ENCODE measurements at places on chromosomes 5 and 9.

DNA sequence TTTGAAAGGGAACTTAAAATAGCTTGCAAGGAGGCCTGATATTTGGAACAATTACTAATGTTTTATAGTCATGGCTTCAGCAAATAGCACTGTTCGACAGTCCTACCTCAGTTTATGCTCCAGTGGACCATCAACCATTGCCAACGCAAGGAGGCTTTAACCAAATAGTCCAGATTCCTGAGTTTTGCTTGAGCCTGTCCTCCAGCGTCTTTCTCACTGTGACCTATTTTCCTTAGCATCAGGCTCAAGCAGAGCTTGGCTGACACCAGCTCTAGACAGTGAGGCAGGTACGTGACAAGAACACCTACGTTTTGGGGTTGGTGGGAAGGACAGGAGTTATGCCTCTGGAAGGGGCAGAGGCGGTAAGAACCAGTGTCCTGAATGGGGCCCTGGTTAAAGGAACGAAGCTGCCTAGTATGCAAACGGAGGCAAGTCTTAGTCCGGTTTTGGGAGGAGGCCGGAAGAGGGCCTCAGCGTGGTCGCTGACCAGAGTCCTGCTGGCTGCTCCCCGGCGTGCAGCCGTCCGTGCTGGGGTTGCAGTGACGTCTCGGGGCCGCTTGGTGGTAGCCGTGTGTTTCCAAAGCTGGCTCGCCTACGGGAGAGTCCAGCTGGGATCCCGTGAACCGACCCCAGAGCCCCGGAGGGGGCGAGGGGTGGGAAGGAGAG lies 998 bp upstream of the FGF18 start:
- peak; percentile 34 for DNase-seq

GRCh38 chr5:40106847-40107246 lies 572.9 kb upstream of the PTGER4 start:
- no peak for DNase-seq

- DNase-seq, result no peak
Observed at GRCh38 chr9:72843520-72844439, 109.1 kb downstream of the ALDH1A1 start.

DNA sequence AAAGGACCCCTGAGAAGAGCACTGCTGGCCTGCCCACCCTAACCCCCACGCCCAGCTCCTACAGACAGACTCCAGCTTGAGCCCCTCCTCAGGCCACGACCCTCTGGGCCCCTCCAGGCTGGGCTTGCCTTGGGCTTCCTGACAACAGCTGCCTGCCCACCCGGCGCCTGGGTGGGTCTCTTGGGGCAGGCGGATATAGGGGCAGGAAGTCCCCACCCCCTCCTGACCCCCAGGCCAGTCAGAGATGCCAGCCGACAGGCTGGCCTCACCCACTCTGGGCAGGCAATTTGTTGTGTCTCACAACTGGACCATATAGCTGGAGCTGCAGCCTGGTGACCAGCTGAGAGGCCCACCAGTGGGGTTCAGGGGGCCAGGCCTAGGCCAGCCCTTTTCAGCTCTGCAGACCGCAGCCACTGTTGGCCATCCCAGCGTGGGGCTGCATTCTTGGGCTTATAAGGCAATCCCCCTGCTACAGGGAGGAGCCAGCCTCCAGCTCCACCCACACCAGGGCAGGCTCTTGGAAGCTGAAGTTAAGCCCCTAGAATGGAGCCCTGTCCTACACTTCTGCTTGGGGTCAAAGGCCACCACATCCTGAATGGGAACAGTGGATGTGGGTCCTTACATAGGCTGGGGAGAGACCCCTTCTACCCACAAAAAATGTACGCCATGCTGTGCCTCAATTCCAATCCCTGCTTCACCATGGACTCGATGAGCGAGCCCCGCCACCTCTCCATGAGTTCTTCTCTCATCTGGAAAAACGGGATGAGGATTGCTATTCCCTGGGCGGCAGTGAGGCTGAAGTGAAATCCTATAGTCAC lies 2.0 kb downstream of the PDLIM7 start:
- no peak for DNase-seq

- DNase-seq, result no peak
Observed at GRCh38 chr9:77956555-77956954, 75.1 kb downstream of the GNAQ start.

- no peak for DNase-seq
Observed at GRCh38 chr5:149419532-149419858, 40.4 kb upstream of the IL17B start.

GRCh38 chr5:103211576-103212561 lies 46.7 kb upstream of the MACIR start:
- no peak for DNase-seq

- DNase-seq, result no peak
Observed at GRCh38 chr5:129506950-129507349, 46.9 kb downstream of the ADAMTS19 start.

DNA sequence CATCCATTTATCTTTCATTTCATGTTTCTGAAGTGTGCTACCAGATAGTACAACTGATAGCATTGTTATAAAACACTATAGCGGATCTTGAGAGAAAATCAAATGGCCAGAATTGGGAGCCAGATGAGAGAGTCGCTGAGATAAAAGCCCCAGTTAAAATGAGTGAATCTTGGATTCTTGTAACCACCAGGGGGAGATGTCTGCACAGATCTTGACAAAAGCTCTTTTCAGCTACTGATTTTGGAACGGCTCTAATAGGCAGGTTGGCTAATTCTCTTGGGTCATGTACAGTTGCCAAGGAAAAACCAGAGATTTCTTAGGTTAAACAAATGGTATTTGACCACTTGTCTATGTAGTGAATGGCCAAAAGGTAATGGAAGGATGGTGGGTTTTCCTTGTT lies 21.7 kb downstream of the F2RL2 start:
- no peak for DNase-seq

GRCh38 chr5:78727786-78728761 lies 79.5 kb upstream of the LHFPL2 start:
- no peak for DNase-seq

DNA sequence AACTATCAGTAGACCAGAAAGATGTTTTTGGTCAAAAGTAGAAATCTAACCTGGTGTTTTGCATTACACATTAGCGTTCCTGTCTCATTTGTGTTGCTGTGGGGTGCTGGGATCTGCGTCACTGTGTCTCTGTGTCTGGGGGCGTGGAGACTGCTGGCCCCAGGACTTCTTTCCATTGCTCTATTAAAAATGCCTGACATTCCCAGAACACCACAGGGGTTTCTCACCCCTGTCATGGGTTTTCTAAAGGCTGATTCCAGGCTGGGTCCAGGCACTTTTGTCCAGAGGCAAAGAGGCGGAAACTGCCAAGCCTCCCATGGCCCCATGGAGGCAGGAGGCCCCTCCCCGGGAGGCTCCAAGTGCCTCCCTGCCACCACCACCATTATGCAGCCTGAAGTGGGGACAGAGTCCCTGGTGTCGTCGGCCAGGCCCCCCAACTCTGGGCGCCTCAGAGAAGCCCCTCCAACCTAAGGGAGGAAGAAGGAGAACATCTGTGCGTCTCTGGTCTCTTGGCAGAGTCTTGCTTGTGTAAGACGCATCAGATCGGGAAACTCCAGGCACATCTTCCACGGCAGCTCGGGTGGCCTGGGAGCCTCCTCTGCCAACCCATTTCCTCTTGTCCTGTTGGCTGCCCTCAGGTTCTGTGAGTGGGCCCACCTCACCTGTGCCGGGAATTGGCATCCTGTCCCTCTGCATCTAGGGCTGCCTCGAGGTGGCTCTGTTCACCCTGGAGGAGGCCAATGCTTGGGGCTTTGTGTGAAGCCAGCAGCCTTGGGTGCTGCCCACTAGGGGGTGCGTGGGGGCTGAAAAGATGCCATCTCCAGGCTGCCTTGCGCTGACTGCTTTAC lies 13.8 kb upstream of the PLEKHG4B start:
- DNase-seq, result no peak

- DNase-seq, result no peak
Observed at GRCh38 chr9:33272061-33272460, 7.2 kb downstream of the CHMP5 start.

GRCh38 chr9:85700330-85700729 lies 41.4 kb downstream of the AGTPBP1 start:
- DNase-seq, result no peak

DNA sequence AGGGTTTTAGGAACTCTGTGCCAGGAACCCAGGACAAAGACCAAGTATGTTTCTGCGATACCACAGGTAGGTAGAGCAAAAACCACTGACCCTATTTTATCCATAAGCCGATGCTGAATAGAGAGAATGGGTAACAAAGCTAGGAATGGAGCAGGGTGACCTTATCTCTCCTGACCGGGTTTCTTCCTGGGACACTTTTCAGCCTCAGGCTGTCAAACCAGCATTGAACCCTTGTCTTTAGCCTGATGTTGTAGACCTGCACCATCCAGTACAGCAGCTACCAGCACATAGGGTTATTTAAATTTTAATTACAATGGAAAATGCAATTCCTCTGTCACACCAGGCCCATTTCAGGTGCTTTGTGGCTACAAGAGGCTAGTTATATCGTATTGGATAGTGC lies 43.1 kb upstream of the DMRT3 start:
- no peak for DNase-seq

DNA sequence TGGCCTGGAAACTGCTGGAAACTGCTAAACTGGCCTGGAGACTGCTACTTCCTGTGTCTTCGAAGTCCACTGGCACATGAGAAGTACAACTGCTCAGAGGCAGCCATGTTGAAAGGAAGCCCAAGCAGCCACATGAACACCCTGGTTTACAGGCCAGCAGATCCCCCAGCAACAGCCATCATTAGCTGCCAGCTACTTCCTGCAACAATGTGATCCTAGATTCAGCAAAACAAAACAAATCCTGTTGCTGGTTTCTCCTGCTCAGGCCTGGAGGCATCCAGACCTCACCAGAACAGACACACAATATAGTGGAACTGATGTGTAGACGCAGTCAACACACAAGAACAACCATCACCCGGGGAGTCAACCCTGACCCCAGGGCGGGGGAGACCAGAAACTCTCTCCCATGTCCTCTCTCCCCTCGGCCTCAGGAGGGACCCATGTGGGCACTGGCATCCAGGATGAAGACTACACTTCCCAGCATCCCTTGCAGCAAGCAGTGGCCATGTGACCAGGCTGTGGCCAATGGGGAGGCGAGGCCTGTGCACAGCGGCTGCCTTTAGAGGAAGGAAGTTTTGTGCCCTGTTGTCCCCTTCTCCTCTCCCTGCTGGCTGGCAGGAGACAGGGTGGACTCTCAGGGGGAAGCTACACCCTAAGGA lies 9.2 kb upstream of the LCN15 start:
- no peak for DNase-seq

GRCh38 chr9:136960212-136960937 lies 8.3 kb downstream of the LCN12 start:
- no peak for DNase-seq

GRCh38 chr5:120096413-120096812 lies 367.7 kb upstream of the PRR16 start:
- no peak for DNase-seq

- no peak for DNase-seq
Observed at GRCh38 chr5:36605241-36605640, 1.2 kb upstream of the SLC1A3 start.

DNA sequence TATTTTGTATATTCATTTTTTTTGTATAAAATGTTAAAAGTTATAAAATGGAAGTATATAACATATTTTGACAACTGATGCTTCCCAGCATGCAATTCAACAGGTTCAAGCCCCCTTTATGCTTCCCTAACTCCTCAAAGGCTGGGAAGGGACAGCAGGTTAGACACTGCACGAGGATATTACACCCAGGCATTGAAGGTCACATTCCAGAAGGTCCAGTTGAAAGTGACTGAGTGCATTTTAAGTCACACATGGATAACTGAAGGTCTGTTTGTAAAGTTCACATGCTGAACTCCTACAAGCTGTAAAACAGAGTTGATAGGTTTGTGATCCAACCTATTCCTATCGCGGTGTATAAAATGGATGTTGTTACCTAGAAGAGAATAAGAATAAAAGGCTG lies 13.6 kb downstream of the PRXL2C start:
- DNase-seq, result no peak

GRCh38 chr5:1753490-1753889 lies 46.1 kb downstream of the MRPL36 start:
- no peak for DNase-seq

DNA sequence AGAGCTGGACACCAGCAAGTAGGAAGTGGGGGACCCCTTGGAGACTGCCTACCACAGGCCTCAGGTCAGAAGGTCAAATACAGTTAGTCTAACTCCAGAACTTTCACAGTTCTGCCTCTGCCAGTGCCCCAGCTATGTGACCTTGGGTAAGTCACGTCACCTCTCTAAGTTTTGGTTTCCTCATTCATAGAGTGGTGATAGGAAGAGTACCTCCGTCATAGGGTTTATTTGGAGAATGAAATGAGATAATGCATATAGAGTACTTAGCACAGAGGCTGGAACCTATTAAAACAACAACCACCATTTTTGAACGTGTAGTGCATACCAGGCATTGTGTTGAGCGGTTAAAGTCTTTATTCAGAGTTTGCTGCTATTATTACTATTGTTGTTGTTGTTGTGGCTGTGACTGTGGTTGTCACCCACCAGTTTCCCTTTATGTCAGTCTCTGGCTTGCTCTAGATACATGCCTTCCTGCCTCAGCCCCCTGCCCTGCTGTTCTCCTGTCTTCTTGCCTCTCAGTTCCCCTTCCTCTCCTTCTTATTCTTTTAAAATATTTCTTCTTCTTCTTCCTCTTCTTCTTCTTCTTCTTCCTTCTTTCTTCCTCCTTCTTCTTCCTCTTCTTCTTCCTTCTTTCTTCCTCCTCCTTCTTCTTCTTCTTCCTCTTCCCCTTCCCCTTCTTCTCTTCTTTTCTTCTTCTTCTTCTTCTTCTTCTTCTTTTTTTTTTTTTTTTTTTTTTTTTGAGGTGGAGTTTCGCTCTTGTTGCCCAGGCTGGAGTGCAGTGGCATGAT lies 67.8 kb downstream of the RALGPS1 start:
- no peak for DNase-seq

DNA sequence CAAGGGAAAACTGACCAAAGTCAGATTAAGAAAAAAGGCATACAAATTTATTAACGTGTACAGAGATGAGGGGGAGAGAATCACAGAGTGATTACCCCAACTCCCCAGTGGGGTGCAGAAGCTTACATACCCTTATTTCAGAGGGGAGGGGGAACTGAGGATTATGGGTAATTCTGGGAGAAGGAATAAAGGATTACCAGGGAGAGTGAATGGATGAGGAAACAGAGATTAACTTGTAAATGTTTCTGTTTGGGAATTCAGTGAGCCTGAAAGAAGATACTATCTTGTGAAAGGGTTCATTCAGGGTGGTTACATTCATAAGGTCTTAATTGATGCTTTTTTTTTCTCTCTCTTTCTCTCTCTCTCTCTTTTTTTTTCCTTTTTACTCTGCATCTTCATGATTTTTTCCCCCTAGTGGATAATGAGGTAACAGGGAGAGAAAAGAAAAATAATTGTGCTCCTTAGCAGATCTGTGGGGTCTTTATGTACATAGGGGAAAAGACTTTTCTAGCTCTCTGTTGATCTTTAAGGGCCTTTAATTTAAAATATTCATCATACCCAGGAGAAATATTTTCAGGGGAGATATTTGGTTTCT lies 49.4 kb downstream of the TARS1 start:
- DNase-seq, result no peak

All from activated T-helper 9 cell treated with anti-CD3 and anti-CD28 coated beads, Interleukin-2, amount 50 U/mL, for 16 hours (primary cell).